ENCODE measurements at places on chromosomes 5 and 9.

GRCh38 chr9:69122082-69122548, 52.0 kb upstream of the TJP2 start:
- peak; percentile 68 for DNase-seq

- DNase-seq = no peak
Observed at GRCh38 chr5:6783787-6784186, 70.6 kb downstream of the TENT4A start.

DNA sequence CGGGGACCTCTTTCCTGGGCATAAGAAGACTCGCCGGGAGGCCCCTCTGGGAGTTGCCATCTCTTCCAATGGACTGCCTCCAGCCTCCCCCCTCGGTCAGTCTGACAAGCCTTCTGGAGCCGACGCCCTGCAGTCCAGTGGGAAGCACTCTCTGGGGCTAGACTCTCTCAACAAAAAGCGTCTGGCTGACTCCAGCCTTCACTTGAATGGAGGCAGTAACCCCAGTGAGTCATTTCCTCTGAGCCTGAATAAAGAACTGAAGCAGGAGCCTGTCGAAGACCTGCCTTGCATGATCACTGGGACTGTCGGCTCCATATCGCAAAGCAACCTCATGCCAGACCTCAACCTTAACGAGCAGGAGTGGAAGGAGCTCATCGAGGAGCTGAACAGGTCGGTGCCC, 28.4 kb upstream of the LTC4S start:
- DNase-seq = no peak

DNA sequence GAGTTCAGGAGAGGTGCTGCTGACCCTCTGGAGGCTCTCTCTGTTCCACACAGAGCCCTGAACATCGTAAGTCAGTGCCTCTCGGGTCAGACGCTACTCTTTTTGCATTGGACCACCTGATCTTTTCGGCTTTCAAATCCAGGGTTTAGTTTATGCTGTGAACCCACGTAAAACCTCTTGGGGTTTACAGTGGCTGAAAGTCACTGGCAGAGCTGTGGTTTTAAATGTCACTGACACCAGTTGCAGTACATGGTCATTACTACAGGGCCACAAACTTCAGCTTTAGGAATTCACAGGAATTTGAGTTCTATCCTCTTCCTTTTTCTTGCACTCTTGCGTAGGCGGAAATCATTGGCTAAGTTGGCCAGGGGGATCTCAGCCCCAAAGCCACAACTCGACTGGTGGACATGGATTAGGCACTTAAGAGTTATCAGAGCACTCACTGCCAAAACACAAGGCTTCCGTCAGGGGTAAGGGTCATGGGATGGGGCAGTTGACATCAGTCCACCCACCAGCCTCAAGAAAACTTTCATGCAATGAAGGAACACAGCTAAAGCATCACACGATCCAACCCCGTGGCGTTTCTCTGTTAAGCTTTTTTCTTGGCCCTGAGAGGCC, 76.9 kb downstream of the SFXN1 start:
- no peak for DNase-seq

DNA sequence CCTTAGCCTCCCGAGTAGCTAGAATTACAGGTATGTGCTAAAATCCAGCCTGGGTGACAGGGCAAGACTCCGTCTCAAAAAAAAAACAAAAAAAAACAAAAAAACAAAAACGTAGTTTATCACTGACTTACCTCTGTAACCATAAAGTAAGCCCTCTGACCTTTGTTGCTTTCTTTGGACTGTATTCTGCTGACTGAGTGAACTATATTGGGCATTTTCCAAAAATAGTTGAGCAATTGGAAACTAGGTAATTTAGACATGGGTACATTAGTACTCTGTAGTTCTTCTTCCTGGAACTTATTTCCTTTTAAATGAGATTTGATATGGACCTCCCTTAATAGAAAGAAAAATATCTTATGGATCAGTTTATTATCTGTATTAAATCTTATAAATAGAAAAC, 66.6 kb downstream of the ANKHD1 start:
- DNase-seq = no peak

DNA sequence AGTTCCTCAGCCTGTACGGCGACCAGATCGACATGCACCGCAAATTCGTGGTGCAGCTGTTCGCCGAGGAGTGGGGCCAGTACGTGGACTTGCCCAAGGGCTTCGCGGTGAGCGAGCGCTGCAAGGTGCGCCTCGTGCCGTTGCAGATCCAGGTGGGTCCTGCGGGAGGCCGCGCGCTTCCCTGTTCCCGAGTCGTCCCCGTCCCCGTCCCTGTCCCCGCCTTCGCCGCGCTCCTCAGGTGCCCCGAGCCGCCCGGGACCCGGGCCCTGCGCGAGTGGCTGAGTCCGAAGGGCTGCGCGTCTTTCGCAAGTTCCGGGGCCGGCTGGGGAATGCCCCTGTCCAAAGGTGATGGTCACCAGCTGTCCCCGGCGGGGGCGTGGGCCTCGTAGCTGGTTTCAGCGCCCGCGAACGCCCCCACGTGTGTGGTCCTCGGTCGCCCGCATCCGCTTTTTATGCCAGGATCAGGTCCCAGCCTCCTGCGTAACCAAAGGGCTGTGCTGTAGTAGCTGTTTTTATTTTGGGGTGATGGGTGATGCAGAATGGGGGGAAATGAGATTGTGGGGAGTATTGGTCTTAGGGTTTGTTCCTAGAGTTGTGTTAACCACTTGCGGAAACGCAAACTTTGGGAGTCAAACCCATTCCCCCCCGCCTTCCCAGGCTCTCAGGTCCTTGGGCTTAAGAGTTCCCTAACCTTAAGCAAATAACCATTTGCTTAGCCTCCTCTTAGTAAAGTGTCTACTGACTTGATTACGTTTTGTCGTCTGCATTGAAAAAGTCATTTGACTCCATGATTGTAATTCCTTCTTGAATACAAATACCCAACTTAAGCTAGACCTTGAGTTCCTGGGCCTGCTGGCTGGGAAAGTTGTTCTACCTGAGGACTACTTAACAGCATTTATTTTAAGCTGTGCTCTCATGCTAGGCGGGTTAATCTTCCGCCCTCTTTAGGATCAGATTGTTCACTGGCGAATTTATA, 663 bp downstream of the ISOC1 start:
- peak; percentile 66 for DNase-seq

DNA sequence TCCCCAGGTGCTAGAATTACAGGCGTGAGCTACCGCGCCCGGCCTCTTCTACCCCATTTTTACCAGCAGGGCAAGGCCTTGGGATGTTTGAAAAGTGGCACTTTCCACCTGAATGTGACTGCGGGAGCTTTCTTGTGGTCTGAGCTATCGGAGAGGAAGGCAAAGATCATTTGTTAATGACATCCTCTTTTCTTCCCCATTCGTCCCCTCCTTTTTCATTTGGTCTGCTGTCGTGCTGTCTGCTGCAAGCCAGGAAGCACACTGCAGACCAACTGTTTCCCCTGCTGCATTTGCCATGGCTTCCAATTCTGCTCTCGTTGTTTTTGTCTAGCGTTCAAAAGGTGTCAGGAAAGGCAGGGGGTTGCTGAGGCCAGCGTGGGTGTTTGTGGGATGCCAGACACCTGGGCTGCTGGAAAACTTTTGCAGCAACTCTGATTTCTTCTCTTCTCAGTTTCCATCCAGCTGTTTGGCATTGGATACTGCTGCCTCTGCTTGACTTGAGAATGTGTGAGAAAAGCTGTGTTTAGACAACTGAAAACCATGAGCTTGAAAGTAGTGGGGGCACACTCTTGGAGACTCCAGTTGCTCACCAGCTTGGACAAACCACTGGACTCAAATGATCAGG, 196.4 kb upstream of the MSX2 start:
- DNase-seq = no peak

DNA sequence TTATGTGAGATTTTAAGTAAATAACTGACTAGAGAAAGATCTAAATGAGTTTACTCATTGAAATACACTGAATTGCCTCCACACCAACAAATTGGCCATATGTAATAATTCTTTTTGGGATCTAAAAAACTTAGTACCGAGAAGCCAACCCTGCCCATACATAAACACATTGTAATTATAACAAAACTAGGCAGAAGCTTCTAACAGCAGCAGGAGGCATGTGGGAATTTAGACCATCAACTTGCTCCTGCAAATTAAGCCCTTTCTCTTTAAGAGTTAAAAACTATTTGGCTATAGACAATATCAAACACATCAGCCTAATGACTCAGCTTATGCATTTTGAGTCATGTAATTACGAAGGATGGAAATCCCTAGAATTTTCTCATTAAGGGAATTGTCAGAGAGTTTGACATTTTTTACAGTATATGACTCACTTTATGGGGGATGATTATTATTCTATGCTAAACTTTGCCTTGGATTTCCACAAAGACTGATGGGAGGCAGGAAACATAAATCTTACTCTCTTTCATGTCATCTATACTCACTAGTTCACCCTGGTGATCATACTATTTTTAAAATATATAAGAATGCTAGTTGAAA, 1.0 kb downstream of the IL7R start:
- DNase-seq = no peak

DNA sequence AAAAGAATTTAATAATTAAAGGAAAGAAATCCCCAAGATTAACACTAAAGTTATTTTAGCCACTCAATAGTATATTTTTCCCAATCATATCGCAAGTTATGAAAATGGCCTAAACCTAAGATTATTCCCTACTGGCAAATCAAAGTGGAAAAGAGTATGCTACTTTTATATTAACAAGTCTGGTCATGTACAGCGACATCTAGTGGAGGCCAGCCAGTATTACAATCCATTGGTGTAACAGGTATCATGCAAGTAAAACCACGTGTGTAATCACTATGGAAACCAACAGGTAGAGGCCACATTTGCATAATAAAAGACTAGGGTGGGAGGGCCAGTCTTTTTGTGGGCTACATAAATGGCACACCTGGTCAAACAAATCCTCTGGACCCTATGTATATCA, 976.4 kb upstream of the CDH9 start:
- DNase-seq = peak; percentile 14

DNA sequence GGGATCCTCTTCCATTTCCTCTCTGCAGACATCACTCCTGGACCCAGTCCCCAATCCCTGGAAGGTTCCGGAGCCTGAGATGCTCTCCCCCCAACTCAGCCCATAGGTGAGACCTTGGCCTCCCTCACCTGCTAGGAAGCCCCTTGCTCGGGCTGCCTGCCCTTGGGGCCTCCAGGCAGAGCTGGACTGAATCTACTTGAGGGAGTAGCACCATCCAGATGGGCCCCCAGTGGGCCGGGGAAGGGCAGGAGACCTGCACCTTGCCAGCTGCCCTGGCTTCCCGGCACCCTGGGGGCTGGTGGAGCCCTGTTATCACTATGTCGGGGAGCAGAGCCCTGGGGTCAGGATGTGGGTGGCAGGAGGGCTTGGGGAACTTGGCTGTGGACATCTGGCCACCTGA, 26.9 kb upstream of the TMEM250 start:
- no peak for DNase-seq

DNA sequence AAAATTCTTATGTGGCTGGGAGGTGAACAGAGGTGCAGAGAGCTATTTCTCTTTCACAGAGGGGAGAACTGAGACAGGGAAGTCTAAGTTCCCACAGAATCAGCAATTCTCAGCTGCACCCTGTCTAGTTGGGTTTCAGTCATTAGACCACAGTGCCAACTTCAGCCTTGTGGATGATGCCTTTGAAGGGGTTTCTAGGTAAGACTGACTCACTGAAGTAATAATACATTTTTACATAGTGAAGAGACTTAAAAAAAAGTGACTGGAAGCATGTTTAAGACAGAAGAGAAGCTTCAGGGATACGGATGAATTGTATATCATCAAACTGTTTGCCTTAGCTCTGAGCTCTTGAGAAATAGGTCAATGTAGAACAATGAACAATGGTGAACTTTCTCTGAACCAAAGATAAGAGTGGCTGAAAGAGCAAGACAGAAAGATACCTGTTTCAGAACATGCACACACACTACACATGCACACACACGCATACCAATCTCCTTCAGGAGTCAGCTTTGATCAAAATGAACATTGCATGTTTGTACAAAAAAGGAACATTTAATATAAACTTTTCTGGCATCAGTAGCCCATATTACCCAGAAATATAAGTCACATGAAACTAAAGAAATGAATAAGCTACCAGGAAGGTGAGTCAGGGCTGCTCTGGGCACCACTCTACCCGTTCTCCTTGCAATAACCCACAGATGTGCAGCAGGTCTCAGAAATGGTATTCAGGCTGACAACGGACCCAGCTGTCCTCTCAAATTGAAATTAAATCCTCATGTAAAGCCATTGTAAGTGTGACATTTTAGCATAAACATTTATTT, 12.6 kb upstream of the FYB1 start:
- DNase-seq = peak; percentile 76

GRCh38 chr5:122882831-122883230, 37.4 kb downstream of the SNX24 start:
- peak; percentile 37 for DNase-seq

DNA sequence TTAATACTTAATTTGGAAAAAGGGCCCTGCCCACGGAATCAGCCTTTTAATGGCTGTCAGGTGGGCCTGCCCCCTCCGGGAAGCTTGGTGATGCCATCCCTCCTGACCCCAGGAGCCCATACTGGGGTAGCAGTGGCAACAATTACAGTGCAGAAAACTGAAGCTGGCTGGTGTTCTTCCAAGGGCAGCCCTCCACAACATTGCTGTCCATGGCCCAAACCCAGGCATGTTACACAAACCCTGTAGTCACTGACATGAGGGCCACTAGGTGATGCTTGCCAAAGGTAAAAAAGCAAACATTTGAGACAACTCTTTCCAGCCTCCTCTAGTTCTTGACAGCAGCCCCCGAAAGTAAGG, 150.1 kb upstream of the LHFPL2 start:
- no peak for DNase-seq

GRCh38 chr5:100800562-100800961, 102.5 kb downstream of the ST8SIA4 start:
- DNase-seq = no peak

GRCh38 chr5:3929799-3930198, 334.2 kb downstream of the IRX1 start:
- no peak for DNase-seq

DNA sequence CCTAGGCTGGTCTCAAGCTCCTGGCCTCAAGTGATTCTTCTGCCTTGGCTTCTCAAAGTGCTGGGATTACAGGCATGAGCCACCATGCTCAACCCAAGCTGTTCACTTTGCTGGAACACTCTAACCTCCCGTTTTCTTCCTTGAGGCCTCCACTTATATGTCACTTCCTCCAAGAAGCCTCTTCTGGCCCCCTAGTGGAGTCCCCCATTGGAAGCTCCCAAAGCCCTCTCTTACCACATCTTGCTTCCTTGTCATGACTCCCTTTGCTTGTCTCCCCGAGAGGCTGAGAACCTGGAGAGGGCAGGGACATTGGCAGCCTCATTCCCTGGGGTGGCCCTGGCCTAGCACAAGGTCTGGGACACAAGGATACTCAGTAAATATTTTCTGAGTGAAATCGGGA, 80.8 kb downstream of the PDE6A start:
- no peak for DNase-seq

GRCh38 chr5:57037355-57037754, 85.4 kb upstream of the MIER3 start:
- DNase-seq = no peak

All from activated CD4-positive, alpha-beta T cell treated with anti-CD3 and anti-CD28 coated beads for 36 hours (primary cell).